ENCODE measurements at places on chromosomes 1 and 21.

DNA sequence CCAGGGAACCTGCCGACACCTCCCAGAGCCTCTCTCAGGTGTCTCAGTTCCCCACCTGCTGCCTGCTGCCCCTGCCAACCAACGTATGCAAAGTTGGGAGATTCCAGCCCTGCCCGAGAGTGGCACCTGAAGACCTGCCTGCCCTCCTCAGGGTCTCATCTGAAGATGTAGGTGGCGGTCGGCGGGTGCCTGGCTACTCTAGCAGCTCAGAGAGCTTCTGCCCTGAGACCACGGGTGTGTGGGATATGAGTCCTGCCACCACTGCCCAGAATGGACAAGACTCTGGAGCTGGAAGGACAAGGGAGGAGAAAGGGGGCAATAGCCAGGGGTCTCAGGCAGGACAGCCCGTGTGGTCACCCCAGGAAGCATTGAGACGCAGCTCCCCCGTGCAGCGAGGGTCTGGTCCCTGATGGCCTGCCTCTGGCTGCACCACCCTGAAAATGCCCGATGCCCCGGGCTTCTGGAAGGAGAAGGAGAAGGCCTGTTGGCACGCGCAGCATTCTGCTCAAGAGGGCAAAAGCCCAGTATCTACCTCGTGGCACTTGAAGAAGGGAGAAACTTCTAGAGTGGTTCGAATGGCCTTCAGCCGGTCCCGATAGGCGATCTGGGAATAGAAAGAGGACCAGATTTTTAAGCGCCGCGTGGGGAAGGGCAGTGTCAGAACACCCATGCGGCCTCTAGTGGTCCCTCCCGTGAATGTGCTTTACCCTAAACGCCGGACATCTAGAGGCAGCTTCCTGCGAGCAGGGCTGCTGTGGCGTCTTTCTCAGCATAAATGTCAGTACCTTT lies 88.8 kb downstream of the STUM start:
- DNase-seq, result no peak

DNA sequence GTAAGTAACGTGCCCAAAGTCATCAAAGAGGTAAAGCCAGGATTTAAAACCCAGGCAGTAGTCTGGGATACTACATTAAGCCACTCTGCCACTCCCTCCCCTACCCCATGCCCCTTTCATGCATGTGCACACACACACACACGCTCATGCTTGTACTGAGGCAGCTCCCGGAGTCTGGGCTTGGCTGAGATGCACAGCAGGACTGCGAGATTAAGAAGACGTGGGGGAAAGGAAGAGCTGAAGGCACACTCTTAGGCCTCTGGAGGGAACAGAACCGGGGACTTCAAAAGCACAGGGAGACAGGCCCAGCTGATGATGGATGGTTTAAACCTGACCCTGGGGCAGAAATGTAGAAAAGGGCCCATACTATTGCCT lies 98.3 kb downstream of the GLIS1 start:
- DNase-seq, result no peak

DNA sequence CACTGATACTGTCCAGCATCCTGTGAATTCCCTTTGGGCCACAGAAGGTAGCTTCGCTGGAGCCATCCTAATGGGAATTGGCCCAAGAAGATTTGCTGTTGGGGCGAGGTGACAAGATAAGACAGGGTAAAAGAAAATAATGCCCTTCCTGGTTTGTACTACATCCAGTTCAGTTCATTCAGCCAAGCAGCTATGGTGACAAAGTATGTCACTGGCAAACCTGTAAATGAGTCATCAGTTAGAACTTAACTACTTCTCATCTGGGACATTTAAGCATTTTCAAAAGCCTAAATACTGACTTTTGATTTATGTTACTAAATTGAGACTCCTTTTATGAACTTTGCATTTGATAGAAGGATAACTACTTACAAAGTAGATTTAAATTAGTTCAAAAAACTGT lies 54.2 kb downstream of the WDR64 start:
- no peak for DNase-seq

- DNase-seq, result no peak
These were observed 7.5 kb downstream of the TMEM9 start for GRCh38 chr1:201146626-201147390.

DNA sequence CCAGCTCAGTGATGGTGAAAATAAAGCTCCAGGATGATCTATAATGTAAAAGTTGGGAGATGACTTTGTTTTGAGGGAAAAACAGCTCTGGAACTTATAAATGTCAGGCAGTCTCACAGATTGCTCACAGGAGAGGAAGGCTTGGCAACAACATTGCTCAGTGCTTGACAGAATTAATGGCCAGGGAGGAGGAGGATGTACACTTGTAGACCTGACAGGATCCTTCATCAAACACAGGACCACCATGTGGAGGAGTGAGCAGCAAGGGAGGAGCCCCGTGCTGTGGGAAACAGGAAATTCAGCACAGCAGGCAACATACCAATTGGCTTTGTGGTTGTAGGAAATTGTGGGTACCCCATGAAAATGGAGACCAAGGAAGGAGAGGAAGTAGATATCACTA lies 291.8 kb upstream of the CAMK1G start:
- no peak for DNase-seq

DNA sequence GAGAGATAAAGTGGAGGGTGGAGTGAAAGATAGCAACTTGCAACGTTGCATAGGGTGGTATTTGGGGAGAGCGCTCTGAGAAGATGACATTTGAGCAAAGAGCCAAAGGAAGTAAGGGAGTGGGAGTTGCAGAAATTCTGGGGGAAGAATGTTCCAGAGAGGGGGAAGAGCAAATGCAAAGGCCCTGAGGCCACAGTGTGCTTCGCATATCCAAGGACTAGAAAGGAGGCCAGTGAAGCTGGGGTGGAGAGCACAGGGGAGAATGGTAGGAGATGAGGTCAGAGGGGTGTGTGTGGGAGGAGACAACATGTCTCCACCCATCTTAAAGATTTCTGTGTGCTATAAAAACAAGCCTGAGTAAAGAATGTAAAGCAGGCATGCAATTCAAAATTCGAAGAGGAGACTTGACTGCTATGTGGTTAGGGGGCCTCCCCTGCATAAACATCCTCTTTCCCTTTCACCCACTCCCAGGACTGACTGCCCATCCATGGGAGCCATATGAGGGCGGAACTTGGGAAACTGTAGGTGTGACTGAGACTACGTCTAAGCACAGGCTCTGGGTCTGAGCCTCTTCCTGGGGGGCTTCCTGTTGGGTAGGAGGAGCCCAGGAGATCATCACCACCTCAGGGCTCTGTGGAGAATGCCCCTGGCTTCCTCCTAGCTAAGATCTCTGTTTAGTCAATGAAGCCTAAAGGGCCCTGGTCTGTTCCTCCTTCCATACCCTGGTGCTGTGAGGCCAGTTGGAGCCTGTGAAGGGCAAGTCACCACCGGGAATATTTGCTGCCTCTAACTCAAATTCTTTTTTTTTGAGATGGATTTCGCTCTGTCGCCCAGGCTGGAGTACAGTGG lies 2.9 kb upstream of the CLIC4 start:
- no peak for DNase-seq

GRCh38 chr1:218809625-218810024 lies 364.1 kb upstream of the LYPLAL1 start:
- DNase-seq, result no peak

- no peak for DNase-seq
These were observed 87.5 kb downstream of the TBX19 start for GRCh38 chr1:168368131-168368530.

GRCh38 chr1:30052178-30052577 lies 671.2 kb downstream of the MATN1 start:
- no peak for DNase-seq

DNA sequence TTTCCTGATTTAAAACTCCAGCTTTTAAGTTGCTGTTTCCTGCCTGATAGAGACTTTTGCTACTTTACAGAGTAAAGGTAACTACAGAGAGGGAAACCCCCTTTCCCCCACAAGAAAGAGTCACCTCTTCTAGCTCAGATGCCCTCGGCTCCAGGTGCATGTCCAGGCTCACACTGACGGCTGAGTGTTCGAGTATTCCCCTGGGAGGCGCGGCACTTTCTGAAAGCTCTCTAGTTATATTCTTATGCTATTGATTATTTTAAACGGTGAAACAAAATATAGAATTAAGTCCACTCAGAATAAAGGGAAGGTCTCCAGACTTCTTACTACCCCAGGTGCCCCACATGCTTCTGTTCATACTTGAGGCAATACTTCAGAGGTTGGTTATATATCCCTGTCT lies 160.3 kb upstream of the FMN2 start:
- no peak for DNase-seq

DNA sequence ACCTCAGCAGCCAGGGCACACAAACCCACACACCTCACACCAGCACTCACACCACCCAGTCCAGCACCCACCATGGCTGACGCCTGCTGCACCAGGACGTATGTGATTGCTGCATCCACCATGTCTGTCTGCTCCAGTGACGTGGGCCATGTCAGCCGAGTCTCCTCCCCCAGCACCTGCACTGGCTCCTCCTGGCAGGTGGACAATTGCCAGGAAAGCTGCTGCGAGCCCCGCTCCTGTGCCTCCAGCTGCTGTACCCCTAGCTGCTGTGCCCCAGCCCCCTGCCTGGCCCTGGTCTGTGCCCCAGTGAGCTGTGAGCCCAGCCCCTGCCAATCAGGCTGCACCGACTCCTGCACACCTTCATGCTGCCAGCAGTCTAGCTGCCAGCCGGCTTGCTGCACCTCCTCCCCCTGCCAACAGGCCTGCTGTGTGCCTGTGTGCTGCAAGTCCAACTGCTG lies at the start of gene KRTAP10-8:
Gene KRTAP10-8 (plus strand): TSS at position 51 of the 458 bp plus-strand sequence. CDS start 22 bp downstream, at position 73.
- no peak for DNase-seq

DNA sequence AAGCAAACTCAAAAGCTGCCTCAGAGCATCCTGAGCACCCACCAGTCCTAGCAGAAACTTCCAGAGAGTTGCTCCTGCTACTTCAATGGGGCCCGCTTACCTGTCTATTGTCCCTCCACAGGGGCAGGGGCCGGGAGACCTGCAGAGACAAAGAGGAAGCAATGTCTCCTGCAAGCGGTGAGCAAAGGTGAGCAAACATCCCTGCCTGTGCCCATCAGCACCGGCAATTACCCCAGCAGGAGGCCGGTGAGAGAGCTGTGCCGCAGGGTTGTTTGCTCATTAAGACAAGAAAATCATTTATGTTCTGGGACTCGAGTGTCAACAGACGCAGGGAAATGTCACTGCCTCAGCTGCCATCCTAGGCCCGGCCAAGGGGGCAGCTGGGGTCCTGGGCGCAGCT lies 53.8 kb upstream of the TARDBP start:
- no peak for DNase-seq

GRCh38 chr1:111585447-111586086 lies 34.0 kb upstream of the RAP1A start:
- no peak for DNase-seq

GRCh38 chr1:54971317-54971791 lies 9.1 kb upstream of the TMEM61 start:
- no peak for DNase-seq

- DNase-seq, result no peak
These were observed 3.9 kb upstream of the CD1C start for GRCh38 chr1:158285756-158286241.

- no peak for DNase-seq
These were observed 13.2 kb downstream of the CAPN9 start for GRCh38 chr1:230760360-230760827.

DNA sequence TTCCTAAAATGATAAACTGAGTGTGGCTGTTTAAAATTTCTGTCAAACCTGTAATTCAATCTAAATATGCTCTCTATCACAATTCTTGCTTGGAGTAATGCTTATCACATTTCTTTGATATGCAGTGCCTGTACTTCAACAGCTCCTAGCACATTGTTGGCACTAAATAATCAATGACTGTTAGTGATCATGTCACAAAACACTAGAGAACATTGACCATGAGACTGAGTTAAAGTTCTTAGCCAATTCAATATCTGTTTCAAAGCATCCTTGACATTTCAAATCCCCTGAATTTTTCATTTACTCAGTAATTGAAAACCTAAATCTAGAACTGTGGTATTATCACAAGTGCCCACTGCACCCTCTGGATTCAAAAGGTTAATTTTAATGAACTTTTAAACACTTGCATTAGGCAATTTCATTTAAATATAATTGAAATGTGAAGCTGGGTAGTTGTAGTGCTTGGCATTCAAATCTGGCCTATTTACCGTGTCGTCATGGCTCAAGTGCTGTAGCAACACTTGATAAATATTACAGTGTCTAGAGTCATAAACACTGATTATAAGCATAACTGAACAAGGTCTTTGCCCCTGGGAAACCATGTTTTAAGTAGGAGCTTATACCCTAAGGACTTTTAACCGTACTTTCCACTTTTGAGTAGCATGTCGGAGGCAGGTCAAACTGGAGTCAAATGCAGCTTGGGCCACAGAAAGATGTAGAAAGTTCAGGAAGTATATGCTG lies 143.6 kb downstream of the LRRC7 start:
- DNase-seq, result no peak
